Activated CD4-positive, CD25-positive, alpha-beta regulatory T cell (primary cell): ENCODE measurements at places on chromosomes 7 and 10.

DNA sequence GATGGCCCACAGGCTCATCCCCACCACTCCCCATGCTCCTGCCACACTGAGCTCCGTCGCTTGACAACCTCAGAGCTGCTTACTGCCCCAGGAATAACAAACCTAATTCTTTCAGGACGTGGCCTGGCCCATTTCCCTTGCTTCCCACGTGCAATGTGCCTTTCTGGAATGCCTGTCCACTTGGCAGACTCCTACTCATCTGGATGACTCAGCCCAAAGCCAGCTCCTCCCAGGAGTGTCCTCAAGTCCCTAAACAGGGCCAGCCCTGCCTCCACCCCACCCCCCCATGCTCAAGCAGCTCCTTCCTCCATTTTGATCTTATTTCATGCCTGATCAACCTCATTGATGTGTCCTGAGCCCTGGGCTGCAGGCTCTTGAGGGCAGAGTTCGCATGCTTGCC, 164.9 kb upstream of the RNF32 start:
- no peak for DNase-seq

DNA sequence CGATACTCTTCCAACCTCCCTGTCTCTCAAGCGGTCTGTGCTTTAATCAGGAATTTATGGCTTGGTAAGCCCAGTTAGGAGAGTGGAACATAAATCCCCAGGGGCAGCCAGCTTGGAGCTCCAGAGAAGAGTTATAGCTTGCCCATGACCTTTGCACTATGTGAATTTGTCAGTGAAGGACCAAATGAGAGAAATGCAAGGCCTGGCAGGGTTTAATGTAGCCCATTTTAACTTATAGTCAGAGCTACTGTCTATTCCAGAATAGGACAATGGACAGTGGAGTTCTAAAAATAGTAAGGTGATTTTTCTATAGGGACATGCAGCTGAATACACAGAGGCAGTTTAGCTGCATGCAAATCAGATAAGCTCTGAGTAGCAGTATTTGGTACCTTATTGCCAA, 142.6 kb upstream of the CAV2 start:
- DNase-seq: no peak

- DNase-seq: no peak
Measured at GRCh38 chr10:125407000-125407502, 246.7 kb upstream of the CTBP2 start.

DNA sequence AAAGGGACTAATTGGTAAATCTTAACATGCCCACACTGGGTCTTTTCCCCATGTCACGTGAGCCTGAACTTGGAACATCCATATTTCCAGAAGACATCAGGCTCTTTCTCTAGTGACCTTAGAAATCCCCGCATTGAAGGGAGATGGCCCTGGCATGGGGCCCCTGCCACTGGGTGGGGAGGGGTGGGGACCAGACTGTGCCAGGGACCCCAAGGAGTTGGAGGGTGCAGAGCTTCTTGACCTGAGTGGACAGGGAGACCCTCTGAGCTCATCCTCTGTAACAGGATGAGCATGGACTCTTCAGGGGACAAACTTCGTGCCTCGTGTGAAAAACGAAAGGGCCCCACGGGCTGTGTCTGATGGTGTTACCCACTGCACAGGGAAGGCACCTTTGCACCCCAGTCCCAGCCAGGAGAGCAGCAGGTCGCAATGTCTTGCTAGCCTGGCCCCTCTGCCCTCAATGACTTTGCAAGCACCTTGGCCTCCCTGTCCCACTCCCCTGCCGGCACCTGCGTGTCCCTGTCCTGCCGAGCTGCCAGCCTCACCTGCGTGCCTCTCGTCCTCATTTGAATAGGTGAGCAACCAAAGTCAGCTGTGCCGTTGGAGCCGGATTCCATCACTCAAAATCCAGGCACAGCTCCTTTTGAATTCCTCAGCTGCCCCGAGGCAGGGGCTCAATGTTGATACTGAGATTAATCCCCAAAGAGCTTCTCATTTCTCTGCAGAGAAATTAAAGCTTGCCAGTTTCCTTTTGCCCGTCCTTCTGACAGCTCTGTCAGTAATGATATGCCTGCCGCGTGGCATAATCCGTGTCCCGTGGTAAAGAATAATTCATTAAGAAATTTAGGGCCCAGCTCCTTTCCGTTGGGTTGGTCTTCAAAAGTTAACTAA, 234.9 kb downstream of the EBF3 start:
- DNase-seq: no peak

GRCh38 chr10:114553436-114553835, 104.6 kb downstream of the ABLIM1 start:
- DNase-seq: no peak

GRCh38 chr10:123518765-123519164, 147.4 kb upstream of the GPR26 start:
- no peak for DNase-seq

DNA sequence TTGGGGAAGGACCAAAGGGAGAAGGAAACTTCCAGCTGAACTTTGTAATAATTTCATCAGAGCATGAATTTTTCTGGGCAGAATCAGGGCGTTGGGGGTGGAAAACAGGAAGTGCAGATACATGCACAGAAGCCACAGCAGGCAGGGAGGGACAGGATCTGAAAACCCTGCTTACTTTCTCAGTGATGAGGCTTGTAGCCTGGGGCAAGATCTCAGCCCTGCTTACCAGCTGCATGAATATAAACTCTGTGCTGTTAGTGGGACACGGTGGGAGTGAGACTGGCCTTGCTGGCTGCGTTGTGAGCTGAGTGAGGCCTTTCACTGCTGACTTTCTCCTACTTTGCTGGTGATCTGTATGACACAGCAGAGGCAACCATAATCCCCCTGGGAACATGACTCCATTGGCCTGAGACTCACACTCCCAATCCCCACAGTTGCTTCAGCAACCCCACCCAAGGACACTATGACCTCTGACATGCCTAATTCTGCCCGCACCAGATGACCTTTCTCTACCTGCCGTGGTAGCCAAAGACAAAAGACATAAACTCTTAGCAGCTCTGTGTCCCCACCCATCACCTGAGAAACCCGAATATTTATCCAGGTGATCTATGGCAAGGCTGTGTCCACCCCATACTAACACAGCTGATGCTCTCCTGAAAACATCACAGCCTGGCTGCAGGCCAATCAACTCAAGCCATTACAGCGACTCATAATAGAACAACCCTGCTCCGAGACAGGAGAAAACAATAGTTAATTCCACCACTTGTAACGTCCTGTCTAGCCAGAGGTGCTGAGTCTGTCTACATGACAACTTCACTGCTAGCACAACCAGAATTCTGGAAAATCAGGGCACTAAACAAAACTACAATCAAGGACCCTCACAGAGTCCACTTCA, 190.7 kb upstream of the CHRM2 start:
- no peak for DNase-seq

DNA sequence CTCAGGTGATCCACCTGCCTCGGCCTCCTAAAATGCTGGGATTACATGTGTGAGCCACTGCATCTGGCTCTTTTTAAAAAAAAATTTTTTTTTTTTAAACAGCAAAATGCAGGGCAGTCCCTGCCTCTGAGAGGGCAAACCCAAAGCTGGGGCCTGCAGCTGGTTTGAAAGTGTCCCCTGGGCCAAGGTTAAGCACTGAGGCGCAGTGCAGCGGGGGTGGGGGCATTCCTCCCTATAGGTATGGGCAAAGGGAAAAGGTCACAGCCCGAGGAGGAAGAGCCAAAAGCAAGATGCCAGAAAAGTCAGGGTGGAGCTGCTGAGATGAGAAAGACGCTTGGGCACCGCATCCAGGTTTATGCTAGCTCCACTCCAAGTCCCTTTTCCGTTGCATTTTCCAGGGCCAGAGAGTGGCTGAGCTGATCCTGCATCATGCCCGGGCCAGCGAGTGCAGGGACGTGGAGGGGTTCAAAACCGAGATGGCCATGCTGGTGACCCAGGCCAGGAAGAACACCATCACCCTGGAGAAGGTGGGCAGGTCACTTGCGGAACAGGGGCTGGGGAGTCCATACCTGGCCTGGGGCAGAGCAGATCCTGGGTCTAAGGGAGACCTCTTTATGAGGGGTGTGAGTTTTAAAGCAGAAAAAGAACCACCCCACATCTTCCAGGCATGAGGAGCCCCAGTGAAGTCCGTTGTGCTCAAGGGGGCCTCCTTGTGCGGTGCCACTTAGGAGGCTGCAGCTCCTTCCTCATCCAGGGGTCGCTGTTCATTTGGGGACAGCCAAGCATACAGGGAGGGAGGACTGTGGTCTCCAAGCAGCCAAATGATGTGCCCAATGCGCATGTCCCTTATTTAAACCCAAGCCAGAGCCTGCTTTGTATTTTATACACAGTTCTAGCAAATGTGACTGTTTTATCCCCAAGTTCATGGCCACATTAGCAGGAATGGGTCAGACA, 7.0 kb upstream of the NDUFB2 start:
- no peak for DNase-seq

GRCh38 chr7:149750122-149750845, 23.1 kb downstream of the ZNF467 start:
- DNase-seq: no peak

DNA sequence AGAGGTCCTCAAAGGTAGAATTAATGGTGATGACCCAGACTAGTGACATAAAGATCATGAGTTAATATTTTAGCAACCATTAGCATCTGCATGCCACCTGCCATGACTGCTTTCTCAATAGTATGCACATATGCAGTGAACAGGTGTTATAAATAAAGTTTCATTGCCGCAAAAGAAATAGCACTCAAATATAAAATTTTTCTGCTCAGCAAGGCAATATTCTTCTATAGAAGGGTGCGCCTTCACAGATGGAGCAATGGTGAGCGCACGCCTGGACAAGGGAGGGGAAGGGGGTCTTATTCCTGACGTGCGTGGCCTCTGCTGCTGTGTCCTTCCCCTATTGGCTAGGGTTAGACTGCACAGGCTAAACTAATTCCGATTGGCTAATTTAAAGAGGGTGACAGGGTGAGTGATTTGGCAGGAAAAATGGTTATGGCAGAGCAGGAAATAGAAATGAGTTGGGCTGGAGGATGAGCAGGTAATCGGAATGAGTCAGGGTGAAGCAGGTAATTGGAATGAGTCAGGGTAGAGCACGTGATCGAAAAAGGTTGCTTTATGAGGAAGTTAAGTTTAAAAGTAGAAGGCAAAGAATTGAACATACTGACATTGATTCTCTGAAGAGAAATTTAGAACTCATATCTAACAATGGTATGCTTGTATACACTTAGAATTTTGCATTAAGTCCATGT, 24.7 kb upstream of the TRIM24 start:
- DNase-seq: no peak
